Kidney tubule cell (primary cell): ENCODE measurements at places on chromosomes 6 and 20.

DNA sequence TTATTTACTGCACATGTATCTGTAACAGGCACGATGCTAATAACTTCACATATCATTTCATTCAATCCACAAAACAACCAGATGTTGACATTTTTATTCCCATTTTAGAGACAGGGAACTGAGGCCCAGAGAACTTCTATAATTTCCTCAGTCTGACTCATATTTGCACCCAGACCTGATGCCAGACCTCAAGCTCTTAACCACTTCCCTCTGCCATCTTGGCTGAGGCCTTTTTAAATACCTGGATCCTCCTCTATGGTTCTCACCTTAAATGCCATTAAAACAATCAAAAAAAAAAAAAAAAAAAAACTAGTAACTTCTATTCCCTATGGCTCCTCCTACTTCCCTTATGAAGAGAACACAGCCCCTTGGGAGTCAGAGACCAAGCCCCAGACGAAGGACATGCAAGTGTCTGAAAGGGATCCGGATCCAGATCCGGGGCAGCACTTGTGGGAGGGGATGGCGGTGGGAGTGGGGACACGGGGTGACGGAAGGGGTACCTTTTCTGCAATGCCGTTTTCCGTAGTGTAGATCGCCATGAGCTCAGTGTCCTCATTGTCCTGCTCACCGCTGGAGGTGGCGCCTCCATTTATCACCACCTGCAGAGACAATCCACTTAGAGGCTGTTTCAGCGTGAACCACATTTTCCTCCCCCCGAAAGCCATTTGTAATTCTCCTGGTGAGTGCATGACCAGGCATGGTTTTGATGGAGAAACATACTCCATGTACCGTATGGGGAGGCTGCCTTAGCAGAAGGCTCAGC is 88.7 kb downstream of the SLC23A2 start:
- no peak for DNase-seq

- DNase-seq: no peak
These were observed 144.2 kb downstream of the CARMIL1 start for GRCh38 chr6:25423358-25423757.

- DNase-seq: no peak
These were observed 279.0 kb upstream of the ZFP64 start for GRCh38 chr20:52470561-52470960.

DNA sequence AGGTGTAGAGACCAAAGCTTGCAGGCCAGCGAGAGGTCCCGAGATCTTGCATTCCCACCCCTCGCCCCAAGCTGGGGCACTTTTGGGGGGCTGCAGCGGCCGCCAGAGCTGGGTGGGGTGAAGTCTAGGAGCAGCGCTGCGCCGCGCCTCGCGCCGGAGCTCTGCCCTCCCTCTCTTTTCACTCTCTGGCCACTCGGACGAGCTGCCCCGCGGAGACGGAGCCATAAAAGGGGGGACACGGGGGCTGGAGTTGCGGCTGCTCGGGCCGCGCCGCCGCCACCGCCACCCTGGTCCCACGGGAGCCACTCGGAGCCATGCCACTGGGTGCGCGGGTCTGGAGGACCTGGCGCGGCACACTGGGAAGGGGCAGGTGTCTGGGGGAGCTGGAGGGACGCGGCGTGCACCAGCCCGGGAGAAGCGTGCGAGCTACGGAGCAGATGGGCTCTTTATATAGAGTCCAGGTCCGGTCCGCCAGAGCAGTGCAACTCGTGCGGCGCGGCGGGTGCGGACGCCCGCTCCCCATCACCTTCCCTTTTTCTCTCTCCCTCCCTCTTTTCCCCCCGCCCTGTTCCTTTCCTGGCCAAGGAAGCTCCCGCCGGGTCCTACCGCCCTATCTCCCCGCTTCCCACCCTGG is 687 bp upstream of the HTR1B start:
- peak; percentile 2 for DNase-seq
